ENCODE measurements at places on chromosomes 6 and 20.

- DNase-seq, result no peak
Measured at GRCh38 chr6:41672016-41672415, 33.7 kb downstream of the MDFI start.

DNA sequence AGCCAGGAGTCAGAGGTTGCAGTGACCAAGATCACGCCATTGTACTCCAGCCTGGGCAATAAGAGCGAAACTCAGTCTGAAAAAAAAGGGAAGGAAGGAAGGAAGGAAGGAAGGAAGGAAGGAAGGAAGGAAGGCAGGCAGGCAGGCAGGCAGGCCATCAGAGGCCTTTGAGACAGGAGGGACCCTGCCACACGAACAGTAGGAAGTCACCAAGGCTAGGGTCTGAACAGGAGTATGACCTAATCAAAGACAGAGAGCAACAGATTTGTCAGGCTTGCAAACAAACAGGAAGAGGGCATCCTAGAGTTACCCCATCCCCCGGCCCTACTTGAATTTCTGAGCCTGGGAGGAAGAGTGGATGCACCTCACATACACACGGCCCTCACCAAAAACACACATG lies 67.1 kb downstream of the FGD2 start:
- no peak for DNase-seq

DNA sequence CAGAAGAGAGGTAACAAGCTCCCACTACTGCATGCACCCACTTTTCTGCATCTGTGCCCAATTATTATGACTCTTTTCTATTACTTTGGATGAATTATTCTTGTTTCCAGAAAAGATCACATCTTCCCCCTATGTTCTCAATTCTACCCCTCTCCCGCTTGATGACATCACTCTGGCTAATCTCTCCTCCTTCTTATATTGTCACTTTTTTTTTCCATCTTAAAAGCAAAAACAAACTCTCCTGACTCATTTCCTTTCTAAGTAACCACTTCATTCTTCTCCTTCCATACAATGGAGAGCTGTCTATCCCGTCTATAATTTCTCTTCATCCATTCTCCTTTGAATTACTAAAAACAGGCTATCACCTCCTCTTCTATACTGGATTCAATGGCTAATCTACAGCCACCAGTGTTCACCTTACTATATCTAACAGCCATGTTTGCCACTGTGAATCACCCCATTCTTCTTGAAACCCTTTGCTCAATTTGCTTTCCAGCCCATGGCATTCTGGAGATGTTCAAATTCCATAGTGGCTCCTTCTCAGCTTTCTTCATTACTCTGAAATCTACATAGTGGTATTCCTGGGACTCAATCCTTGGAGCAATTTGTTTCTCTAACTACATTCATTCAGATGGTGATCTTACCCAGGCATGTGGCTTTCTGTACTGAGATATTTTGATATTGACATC lies 378.4 kb downstream of the ARHGAP18 start:
- DNase-seq, result no peak

- DNase-seq, result no peak
Measured at GRCh38 chr20:46049815-46050214, 20.8 kb downstream of the SLC12A5 start.

DNA sequence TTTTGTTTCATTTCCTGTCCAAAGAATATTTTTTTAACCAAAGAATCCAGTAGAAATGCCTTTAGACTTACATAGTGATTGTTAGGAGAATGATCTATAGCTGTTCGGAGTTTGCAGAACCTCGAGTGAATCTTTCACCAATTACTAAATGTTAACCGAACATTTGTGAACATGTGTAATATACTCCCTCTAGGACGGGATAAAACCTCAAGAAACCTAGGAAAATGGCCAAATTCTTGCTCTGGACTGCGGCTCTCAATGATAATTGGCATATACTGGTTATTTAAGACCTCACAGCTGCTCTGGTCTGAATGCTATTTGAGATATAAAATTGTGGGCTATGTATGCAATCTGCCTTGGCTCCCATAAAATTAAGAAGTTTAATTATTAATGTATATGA lies 137.1 kb downstream of the PACRG start:
- no peak for DNase-seq

- no peak for DNase-seq
Measured at GRCh38 chr20:17502105-17502504, 29.1 kb downstream of the BFSP1 start.

DNA sequence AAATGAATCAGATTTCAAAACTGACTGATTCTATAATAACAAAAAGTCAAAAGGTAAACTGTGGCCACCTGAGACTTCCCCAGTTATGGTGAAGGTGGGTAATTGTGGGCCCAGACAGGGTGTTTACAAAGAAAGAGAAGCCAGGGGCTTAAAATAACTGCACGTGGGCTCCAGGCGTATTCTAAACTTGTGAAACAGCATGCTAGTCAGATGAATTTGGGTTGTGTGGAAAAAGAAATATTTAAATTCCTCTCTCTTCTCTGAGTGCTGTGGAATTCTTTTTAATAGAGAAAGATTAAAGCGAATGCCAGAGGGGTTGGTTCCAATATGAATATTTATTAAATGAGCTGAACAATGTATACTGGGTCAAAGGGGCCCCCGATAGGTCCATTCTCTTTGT lies 166.3 kb upstream of the AFDN start:
- DNase-seq, result no peak

DNA sequence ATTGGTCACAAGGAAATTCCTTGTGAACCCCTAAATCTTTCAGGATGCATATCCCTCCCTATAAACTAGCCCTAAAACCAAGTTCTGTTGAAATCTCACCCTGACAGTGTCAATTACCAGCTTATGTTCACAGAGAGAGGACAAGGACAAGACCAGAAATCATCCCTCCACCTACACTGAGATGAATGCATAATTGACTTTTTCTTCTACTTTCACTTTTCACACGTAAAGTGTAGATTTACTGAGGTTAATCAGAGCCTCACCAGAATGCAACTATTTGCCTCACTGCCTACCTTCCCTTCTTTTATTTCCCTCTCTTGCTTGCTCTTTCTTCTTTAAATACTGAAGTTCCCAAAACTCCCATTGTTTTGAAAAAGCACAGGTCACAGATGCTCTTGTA lies 15.3 kb upstream of the NKAIN2 start:
- no peak for DNase-seq
